ENCODE measurements at places on chromosomes 7 and 10.

DNA sequence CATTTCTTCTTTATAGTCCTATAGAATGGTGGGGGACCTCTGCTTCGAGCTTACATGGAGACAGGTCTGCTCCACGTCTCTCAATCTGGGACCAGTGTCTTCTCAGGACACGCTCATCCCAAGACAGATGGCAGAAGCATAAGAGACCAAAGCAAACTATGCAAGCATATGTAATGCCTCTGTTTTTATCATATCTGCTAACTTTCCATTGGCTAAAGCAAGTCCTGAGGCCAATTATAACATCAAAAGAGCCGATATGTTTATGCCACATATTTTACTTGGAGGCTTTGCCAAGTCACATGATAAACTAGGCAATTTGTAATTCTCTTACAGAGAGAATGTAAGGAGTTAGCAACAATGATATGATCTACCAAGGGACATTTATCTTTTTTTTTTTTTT is 102.6 kb upstream of the NRBF2 start:
- no peak for DNase-seq

DNA sequence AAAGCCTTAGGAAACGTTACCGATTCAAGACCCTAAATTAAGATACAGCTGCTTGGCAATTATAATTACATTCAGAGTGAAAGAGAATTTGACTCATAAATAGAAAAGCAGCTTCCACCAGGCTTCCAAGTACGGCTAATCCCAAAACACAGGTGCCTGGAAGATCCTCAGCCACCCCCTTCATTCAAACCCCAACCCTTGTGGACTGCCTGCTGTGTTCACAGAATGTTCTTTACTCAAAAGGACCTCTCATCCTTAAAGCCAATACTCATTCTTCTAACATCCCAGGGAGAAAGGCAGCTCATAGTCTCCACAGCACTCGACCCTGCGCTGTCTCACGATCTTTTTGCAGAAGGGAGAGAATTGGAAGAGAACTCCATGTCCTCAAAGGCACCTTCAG is 32.9 kb downstream of the RNF32 start:
- DNase-seq, result no peak

DNA sequence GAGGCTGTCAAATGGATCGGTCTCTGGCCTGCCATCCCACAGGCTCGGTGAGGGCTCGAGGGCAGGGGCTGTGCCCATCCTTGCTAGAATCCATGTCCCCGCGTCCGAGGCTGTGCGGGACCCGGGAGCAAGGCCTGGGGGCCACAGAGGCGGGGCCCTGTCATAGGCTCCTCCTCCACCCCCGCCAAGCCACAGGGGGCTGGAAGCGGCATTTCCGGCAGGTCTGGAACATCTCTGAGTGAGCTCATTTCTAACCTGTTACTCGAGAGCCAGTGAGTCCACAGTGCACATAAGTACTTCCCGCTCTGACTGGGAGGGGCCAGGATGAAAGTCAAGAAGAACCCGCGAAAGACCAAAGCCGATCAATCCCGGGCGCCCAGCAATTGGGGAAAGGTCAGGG is 57.6 kb downstream of the NKX6-2 start:
- DNase-seq, result no peak

DNA sequence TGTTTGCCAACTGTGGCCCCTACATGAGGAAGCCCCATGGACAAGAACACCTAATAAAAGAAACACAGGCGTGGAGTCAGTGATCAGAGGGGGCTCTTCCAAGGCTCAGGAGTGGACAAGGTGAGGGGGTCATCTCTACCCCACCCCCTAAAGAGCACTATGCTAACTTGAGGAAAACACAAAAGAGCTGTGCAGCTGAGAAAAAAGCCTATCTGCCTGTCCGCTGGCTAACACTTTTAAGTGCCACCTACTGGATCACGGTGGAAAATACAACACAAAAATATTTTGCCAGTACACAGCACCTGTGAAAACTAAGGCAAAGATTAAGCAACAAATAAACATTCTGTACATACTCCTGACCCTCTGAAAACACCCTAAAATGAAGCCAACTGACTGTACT is 53.1 kb upstream of the COBL start:
- no peak for DNase-seq

DNA sequence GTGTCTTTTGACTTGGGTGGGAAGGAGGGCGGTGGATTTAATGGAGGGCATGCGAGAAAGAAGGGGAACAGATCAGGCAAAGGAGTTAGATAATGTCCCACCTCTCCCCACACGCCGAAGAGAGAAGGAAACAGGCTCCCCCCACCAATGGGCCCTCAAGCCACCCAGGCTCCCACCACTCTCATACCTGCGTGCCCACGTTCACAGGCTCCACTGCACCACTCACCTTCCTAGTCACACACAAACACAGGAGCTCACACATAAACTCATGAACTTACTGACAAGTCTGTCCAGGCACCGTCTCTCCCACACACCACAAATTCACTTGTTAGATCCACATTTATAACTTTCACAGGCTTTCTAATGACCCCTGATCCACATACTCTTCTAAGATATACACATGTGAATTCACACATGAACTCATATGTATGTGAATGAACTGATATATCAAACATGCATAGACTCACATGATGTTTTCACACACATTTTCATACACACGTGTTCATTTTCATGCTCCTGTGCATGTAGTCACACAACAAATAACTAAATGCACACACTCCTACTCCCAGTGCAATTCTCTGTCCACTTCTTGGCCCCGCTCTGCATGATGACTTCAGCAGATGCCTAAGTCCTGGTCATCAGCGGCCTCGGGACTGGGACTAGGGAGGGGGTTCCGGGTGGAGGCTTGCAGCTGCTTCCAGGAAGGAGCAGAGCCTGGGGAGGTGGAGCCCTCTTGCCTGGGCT is 1.5 kb downstream of the LZTS2 start:
- no peak for DNase-seq

- no peak for DNase-seq
Measured at GRCh38 chr7:78953090-78953489, 500.4 kb downstream of the MAGI2 start.

- no peak for DNase-seq
Measured at GRCh38 chr7:141122736-141123135, 48.9 kb downstream of the TMEM178B start.

DNA sequence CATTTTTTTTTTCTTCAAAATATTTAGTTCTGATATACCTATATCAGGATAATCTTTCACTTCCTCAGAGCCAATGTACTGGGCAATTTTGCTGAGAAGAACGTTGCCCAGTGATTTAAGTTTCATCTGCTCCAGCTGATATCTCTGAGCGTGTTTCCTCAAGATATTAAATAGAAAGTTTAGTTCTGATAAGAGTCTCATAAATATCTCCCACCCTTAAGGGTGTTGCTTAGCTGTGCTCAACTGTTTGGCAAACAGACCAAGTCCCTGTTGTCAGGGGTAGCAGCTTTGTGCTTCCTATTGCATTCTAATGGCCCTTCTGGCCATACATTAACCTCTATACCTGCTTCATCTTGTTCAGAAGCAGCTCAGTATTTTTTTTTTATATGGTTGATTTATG is 84.7 kb upstream of the GPR141 start:
- DNase-seq, result no peak

- DNase-seq, result no peak
Measured at GRCh38 chr7:73718905-73719805, at the start of gene STX1A. Gene STX1A (minus strand): TSS chr7:73719669. CDS start chr7:73719631, 38 bp downstream.

GRCh38 chr10:120493411-120494312 is 36.6 kb downstream of the PLPP4 start:
- DNase-seq, result no peak

DNA sequence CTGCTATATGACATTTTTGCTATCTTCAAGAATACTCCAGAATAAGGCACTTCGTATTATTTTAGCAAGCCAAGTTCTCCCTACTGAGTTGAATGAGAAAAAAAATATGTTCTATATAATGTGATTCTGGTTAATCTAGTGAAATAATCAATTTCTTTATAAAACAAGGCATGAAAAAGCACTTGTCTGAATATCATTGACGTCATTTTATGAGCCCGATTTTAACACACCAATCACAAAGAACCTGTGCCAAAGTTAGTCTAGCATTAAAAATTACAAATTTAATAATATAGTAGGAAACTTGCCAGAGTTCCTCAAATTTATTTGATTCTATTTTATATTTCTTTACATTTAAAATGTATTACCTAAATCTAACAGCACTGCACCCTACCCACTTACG is 125.3 kb downstream of the CD36 start:
- DNase-seq, result no peak

Data from right renal pelvis (tissue), 4 donors.